ENCODE measurements at places on chromosomes 3 and 15. TPM values are rescaled to one million over a fixed set of nuclear protein-coding genes. Genes with fewer than 3 reads are reported as not detected.
A peak's percentile ranks its signal among the peaks of the same experiment; 100 is the strongest.

DNA sequence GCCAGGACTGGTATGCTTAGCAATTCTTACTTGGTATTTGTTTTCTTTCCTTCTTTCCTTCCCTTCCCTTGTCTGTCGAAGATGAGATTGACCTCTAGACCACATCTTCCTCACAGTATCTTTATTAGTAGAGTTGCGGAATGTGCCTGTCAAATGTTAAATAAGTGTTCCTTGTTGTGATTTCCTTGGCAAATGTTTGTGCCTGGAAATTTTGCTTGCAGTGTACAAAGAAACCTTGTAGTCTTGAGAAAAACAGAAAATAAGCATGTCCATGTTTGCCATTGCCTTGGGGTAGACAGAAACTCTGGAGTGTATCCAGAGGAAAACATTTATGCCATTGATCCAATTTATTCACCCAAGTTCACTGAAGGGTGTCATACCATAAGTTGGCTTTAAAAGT is 79.5 kb upstream of the ZNF385D start:
- DNase-seq, result no peak

The SCG5 gene
- polyA plus RNA-seq, result 12.4 TPM

GRCh38 chr3:34852844-34853439 is 786.4 kb upstream of the ARPP21 start:
- no peak for DNase-seq

- DNase-seq, result peak; percentile 93
Measured at GRCh38 chr3:151062611-151063010, 22.9 kb upstream of the MED12L start.

The SNRPN gene
- 235 TPM for polyA plus RNA-seq

- DNase-seq, result no peak
Measured at GRCh38 chr3:178440043-178440442, 96.2 kb upstream of the KCNMB2 start.

GRCh38 chr3:47855461-47856383 is 52.8 kb downstream of the DHX30 start:
- no peak for DNase-seq

The ITPKA gene
- 0.60 TPM for polyA plus RNA-seq

The LRRK1 gene
- polyA plus RNA-seq, result 6.2 TPM

DNA sequence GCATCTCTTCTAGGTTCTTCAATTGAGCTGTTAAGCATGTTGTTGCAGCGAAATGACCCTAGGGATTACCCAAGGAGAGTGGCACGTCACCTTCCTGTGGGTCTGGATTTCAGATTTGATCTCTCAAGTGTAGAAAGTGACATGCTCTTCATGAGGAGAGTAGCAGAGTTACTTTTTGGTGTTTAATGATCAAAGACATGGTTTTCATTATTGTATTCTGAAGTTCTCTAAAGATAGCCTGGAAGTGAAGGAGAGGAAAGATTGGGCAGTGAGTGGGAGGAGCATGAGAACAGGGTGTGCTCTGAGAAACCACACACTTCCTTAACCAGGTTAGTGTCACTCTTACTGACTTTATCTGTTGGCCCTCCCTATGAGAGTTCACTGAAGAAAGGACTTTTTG is 153.6 kb downstream of the AKAP13 start:
- DNase-seq, result no peak

All from muscle of leg (tissue), 16 donors.